EH (cell line): ENCODE measurements at places on chromosomes 12 and 14.
A peak's percentile ranks its signal among the peaks of the same experiment; 100 is the strongest.

DNA sequence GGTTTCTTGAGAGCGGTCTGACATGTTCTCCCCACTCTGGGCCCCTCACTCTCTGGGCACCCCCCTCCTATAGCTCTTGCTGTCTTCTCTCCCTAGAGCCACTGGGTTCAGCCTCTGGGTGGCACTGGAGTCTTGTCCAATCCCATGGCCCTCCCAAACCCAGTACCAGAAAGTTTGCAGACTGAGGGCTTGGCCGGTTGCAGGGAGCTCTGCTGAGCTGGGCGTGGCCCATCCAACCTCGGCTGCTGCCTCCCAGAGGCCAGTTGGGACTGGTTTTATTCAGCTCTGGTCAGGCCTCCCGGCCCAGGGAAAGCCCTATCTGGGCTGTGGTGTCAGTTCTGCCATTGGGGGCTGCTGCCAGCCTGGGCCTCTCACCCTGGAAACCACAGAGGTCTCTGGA, 37.9 kb downstream of the ISCA2 start:
- DNase-seq: peak; percentile 59

GRCh38 chr14:40955131-40955505, 651.6 kb upstream of the LRFN5 start:
- DNase-seq: no peak

GRCh38 chr12:48351022-48351708, 446 bp upstream of the ZNF641 start:
- DNase-seq: peak; percentile 69

GRCh38 chr14:43157661-43158060, 1349.4 kb downstream of the FSCB start:
- no peak for DNase-seq

GRCh38 chr12:94586589-94587259, 63.6 kb downstream of the TMCC3 start:
- DNase-seq: no peak

DNA sequence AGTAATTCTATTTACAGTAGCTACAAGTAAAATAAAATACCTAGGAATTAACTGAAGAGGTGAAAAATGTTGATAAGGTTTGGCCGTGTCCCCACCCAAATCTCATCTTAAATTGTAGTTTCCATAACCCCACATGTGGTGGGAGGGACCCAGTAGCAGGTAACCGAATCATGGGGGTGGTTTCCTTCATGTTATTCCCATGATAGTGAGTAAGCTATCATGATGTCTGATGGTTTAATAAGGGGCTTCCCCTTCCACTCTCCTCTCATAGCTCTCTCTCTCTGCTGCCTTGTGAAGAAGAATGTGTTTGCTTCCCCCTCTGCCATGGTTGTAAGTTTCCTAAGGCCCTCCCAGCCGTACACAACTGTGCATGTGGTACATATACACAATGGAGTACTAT, 1170.7 kb downstream of the BCL11B start:
- no peak for DNase-seq

GRCh38 chr14:105475269-105476096, 862 bp downstream of the CRIP2 start:
- peak; percentile 38 for DNase-seq

GRCh38 chr14:23530375-23531055, 21.1 kb downstream of the ZFHX2 start:
- peak; percentile 24 for DNase-seq

DNA sequence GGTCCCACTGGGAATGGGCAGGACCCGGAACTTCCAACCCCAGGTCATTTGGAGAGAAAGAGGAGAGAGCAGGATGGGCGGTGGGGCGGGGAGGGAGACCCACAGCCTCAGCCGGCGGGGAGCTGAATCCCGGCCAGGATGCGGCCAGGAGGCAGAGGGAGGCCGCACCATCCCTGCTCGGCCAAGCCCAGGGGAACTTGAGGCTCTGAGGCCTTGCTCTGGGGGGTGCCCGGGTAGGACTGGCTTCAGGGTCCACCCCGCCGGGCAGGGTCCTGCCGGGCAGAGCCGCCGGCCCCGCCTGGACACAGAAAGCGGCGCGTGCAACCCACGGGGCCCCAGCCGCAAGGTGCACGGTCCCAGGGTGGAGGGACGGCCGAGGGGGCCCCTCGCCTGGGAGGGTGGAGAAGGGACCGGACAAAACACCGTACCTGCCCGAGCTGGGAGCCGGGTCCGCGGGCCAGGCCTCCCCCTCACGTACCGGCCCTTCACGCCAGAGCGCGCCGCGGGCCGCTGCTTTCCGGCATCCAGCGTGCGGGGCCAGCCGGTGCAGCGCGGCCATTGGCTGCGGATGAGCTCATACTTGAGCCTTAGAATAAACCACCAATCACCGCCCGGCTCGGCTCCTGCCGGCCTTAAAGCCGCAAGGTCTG, at the start of gene RPS6KL1:
Gene RPS6KL1 (minus strand): TSS at position 509 of the 650 bp plus-strand sequence. CDS start 1,719 bp downstream, outside the sequence.
- peak; percentile 86 for DNase-seq

DNA sequence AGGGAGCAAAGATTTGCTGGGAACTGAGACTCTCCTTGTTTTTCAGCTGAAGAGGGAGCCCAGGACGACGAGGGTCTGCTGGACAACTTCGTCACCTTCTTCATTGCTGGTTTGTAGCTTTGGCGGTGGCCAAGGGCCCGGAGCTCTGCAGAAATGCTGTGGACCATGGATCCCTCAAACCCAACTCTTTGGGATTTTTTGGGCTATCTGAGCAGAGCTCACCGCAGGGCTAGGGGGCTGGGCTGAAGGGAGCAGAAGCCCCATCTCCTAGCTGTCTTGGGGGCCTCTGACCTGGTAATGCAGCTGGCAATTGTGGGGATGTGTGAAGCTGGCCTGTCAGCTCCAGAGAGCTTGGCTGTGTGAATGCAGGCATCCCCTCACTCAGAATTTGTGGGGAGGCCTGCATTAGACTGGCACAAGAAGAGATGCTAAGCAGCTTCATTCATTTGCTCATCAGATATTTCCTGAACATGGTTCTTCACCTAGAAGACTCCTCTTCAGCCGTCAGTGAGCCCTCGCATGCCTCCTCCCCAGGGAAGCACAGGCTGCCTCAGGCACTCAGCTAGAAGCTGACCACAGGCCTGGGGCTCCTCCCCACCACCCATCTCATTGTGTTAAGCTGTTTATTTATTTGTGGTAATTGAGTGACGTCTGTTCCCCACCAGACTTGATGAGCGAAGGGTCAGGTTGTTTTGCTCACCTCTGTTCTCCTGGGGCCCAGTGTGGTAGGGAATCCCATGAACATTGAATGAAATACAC, 32.2 kb downstream of the CYP46A1 start:
- no peak for DNase-seq

GRCh38 chr14:76575108-76575507, 186.2 kb upstream of the VASH1 start:
- no peak for DNase-seq

- no peak for DNase-seq
Observed at GRCh38 chr12:56224954-56225353, 812 bp downstream of the NABP2 start.

- peak; percentile 25 for DNase-seq
Observed at GRCh38 chr12:94272280-94272679, 123.9 kb downstream of the PLXNC1 start.

- DNase-seq: no peak
Observed at GRCh38 chr12:32489070-32489469, 89.7 kb downstream of the FGD4 start.

- DNase-seq: no peak
Observed at GRCh38 chr14:87989956-87990299, 3.1 kb downstream of the GALC start.

DNA sequence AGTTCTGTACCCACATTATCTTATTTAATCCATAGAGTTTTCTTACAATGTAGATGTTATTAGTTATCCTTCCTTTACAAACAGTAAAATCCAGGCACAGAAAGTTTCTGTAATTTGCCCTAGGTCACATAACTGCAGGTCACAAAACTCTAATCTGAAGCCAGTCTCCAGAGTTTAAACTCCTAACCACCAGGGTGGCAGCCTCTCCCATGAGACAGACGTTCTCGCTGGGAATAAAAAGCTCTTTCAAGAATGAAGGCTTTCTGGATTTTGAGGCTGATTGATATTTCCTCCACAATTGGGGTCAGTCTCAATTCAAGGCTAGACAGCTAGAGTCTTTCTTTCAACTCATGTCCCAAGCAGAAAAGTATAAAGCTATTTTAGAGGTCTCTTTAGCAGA, 95.8 kb upstream of the PLEKHG7 start:
- no peak for DNase-seq

DNA sequence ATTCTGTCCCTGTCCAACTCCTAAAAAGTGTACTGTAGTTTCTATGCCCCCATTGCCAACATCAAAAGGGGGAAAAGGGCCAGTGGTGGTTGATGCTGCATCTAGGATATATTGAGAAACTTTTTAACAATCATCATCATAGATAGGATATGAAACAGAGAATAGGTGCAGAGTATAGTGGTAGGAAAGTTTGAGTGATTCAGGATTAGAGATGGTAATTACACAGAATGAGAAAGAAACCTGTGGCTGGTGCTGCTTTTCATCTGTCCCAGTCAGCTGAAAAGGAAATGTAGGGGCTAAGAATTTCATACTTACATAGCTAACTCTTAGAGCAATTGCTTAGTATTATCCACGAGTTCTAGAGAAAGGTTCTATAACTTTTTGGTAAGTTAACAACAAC, 67.6 kb downstream of the GTF2A1 start:
- DNase-seq: no peak

GRCh38 chr12:121872546-121873215, 14.0 kb upstream of the HPD start:
- DNase-seq: peak; percentile 92

DNA sequence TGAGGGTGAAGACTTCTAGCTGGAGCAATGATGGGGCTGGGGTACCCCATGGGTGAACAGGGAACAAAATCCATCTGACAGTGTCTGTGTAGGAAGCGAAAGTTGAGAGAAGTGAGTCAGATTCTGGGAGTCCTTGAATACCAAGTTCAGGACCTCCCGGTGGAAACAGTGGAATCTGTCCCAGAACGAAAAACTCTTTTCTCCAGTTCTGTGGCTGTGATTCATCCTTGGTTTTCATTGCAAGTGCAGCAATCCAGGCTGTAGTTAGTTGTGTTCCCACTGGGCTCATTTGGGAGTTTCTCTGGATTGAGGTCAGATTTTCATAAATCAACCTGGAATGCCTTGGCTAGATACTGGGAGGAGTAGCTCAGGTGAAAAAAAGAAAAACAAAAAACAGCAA, 120.7 kb downstream of the C12orf75 start:
- DNase-seq: peak; percentile 93

GRCh38 chr14:26597071-26597588, 703 bp downstream of the NOVA1 start:
- no peak for DNase-seq

- DNase-seq: no peak
Observed at GRCh38 chr12:128168273-128168672, 98.7 kb upstream of the TMEM132C start.

- DNase-seq: no peak
Observed at GRCh38 chr12:11761869-11762567, 112.5 kb downstream of the ETV6 start.

DNA sequence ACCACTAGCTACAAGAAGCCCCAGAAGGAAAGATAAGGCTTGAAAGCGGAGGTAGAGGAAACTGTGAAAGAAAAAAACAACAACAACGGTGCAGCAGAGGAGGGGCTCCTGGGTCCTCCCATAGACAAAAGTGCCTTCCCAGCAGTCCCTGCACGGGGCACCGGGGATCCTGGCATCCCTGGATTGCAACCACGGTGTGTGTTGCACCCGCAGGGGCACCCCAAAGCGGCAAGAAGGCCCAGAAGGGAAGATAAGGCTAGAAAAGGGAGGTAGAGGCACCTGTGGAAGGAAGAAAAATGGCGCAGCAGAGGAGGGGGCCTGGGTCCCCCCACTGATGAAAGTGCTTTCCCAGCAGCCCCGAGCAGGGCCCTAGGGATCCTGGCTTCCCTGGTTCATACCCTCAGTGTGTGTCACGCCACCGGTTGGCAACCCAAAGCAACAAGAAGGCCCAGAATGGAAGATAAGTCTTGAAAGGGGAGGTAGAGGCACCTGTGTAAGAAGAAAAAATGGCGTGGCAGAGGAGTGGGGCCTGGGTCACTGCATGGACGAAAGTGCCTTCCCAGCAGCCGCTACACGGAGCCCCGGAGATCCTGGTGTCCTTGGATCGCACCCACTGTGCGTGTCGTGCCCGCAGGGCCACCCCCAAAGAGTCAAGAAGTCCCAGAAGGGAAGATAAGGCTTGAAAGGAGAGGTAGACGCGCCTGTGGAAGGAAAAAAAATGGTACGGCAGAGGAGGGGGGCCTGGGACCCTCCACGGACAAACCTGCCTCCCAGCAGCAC, 281.0 kb downstream of the ALG10 start:
- no peak for DNase-seq

GRCh38 chr14:99199846-99200653, 71.9 kb downstream of the BCL11B start:
- no peak for DNase-seq

GRCh38 chr12:118107011-118107410, 3.2 kb upstream of the VSIG10 start:
- no peak for DNase-seq

DNA sequence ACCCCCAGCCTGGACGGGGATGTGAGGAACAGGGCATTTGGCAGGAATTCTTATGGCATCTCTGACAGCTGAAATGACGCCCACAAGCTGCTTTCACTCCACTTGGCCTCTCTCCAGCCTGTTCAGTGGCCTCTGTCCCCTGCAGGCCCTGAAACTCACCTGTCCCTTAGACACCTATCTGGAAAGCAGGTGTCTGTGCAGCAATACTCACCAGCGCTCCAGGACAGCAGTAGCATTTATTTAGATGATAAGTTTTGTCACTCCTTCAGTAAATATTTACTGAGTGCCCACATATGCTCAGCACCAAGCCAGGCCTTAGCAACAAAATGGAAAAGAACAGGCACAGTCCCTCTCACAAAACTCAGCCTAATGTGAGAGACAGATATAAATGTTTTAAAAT, 311.1 kb upstream of the FKBP4 start:
- DNase-seq: no peak

- DNase-seq: no peak
Observed at GRCh38 chr14:68676511-68676943, 116.3 kb downstream of the ZFP36L1 start.

DNA sequence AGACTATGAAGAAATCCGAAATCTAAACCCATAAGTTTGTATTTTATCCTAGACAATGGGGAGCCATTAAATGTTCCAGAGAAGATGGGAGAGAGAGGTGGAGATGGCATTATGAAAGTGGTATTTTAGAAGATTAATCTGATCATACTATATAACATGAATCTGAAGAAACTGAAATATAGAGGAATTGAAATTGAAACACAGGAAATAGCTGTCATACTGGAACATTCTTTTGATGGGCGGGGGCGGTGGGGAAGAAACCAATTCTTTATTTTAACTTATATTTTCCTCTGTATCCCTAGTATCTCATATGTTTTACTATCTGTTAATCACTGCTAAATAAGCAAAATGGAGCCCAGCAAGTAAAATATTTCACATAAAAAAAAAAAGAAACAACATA, 27.0 kb upstream of the FOXN3 start:
- DNase-seq: no peak

DNA sequence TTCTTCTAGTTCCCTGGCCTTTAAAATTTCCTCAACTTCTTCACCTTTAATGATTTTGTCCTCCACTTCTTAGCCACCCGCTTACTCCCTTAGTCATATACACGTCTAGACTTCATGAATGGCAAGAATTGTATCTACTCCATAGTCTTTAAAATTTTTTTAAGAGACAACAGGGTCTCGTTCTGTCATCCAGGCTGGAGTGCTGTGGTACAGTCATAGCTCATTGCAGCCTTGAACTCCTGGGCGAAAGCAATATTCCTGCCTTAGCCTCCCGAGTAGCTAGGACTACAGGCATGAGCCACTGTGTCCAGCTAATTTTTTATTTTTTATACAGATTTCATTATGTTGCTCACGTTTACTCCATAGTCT, 47.9 kb downstream of the BBS10 start:
- DNase-seq: no peak

GRCh38 chr14:20684662-20685456, 499 bp downstream of the RNASE4 start:
- peak; percentile 70 for DNase-seq

GRCh38 chr14:105351920-105352851, 37.6 kb downstream of the PACS2 start:
- peak; percentile 83 for DNase-seq
